ENCODE measurements at places on chromosomes 6 and 20.

GRCh38 chr6:444653-445275 is 53.2 kb downstream of the IRF4 start:
- no peak overlapping the region for H3K27ac ChIP-seq
- H3K4me3 ChIP-seq = no peak overlapping the region
- H3K36me3 ChIP-seq = no peaks in the 10 kb centered on the region

GRCh38 chr20:58762120-58762519 is 69.5 kb downstream of the NPEPL1 start:
- no peaks in the 10 kb centered on the region for H3K27me3 ChIP-seq
- H3K4me1 ChIP-seq = no peaks in the 10 kb centered on the region
- H3K4me3 ChIP-seq = no peak overlapping the region
- no peak for DNase-seq
- H3K27ac ChIP-seq = no peak overlapping the region

DNA sequence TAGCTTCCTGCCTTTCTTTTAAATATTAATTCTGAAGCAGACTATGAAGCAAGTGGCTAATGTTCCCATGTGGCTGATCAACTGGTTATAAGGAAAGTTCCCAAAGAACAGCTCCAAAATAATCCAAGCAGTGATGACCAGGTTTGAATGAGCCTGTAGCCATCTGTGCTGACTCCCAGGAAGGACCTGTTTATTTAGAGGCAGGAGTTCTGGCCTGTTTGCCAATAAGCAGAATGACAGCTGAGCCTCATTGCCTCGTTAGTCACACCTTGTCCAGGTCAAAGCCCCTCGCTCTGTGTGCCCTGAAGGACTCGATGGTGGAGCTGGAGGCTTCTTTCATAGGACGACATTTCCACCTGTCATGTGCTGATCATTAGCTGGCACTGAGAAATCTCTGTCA is 97.4 kb downstream of the TMEM170B start:
- no peak overlapping the region for H3K4me3 ChIP-seq
- DNase-seq = no peak
- no peak overlapping the region for H3K27ac ChIP-seq

- DNase-seq = no peak
- no peaks in the 10 kb centered on the region for H3K36me3 ChIP-seq
- peaks cover 3% of the 10 kb centered on the region for H3K4me1 ChIP-seq
- H3K27ac ChIP-seq = no peak overlapping the region
Measured at GRCh38 chr6:68973066-68973465, 338.0 kb downstream of the ADGRB3 start.

DNA sequence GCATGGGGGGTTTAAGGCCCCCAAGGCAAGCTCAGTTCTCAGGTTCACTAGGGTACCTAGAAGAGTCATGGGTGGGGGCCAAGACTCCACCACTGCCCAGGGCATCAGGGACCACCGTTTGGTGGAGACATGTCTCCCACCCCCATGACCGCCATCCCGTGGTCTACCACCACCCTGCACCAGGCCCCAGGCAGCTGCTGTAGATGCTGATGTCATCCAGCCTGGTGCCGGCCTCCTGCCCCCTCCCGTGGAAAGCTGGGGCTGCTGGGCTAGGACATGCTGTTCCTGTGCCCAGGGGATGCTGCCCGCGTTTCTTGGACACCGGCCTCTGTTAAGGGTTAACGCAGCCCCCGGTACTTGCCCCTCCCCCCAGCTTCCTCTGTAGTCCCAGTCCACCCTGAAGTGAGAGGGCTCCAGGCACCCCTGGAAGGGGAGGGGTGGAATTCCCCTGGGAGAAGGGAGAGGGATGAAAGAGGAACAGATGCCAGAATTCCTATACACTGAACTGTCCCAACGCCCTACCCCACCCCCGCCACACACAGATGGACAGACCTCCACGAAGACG is 587 bp downstream of the IP6K3 start:
- H3K36me3 ChIP-seq = no peaks in the 10 kb centered on the region
- H3K4me3 ChIP-seq = peak overlapping the region; percentile 33
- no peak for DNase-seq
- H3K27me3 ChIP-seq = peaks cover 4% of the 10 kb centered on the region
- peak overlapping the region; percentile 66 for H3K27ac ChIP-seq
- peaks cover 46% of the 10 kb centered on the region for H3K4me1 ChIP-seq

- no peaks in the 10 kb centered on the region for H3K4me1 ChIP-seq
- no peak overlapping the region for H3K4me3 ChIP-seq
- H3K27me3 ChIP-seq = no peaks in the 10 kb centered on the region
- no peak overlapping the region for H3K27ac ChIP-seq
Measured at GRCh38 chr6:88339761-88340160, 173.6 kb upstream of the CNR1 start.

DNA sequence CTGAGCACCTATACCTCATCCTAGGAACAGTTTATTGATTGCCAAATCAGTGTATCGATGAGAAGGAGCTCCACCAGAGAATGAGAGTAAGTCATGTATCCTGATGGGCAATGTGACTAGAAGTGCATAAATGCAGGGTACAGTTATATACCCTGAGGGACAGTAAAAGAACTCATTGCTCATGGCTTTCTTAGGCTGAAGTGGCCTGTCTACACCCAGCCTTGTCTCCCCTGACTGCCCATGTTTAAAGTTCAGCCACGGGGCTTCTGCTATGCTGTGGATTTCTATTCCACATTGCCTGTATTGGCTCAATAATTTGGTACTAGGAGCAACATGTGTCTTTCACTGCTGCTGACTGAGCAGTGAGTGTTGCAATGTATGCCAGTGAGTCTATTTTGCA is 400.4 kb upstream of the IMPG1 start:
- no peak overlapping the region for H3K4me3 ChIP-seq
- no peaks in the 10 kb centered on the region for H3K4me1 ChIP-seq
- no peaks in the 10 kb centered on the region for H3K27me3 ChIP-seq
- H3K27ac ChIP-seq = no peak overlapping the region
- H3K36me3 ChIP-seq = no peaks in the 10 kb centered on the region
- no peak for DNase-seq

GRCh38 chr20:57699395-57699794 is 10.4 kb downstream of the PMEPA1 start:
- H3K4me3 ChIP-seq = no peak overlapping the region
- no peaks in the 10 kb centered on the region for H3K4me1 ChIP-seq
- H3K27ac ChIP-seq = no peak overlapping the region
- no peak for DNase-seq
- H3K27me3 ChIP-seq = no peaks in the 10 kb centered on the region
- no peaks in the 10 kb centered on the region for H3K36me3 ChIP-seq

DNA sequence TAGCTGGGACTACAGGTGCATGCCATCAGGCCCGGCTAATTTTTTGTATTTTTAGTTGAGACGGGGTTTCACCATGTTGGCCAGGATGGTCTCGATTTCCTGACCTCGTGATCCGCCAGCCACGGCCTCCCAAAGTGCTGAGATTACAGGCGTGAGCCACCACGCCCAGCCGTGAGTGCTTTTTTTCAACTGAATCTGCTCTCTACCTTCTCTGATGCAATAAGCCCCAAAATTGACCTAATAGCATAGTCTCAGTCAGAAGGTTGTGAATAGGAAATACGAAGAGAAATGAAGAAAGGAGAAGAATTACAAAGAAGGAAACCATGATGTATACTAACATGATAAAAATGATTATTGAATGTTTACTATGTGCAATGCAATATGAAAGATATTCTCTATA is 33.2 kb downstream of the BEND6 start:
- no peaks in the 10 kb centered on the region for H3K4me1 ChIP-seq
- H3K27ac ChIP-seq = no peak overlapping the region
- no peak overlapping the region for H3K4me3 ChIP-seq
- DNase-seq = no peak
- H3K36me3 ChIP-seq = no peaks in the 10 kb centered on the region
- peaks cover 5% of the 10 kb centered on the region for H3K27me3 ChIP-seq

GRCh38 chr20:50745634-50746137 is 14.3 kb downstream of the PARD6B start:
- H3K36me3 ChIP-seq = peaks cover 12% of the 10 kb centered on the region
- no peak for DNase-seq
- no peaks in the 10 kb centered on the region for H3K27me3 ChIP-seq
- peaks cover 7% of the 10 kb centered on the region for H3K4me1 ChIP-seq

DNA sequence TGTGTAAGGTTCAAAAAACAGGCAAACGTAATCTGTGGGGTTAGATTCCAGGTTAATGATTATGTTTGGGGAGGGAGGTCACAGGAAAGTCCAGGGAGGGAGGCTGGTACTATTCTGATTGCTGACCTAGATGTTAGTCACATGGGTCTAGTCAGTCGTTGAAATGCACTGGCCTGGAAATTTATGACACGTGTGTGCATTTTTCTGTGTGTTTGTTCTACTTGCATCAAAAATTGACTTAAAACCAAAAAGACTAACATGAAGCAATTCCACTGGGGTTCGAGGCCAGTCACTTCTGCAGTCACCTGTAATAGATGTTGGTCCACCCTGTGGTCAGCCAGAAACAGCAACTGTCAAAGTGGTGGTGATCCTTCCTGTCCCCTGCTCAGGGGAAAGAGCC is 104.2 kb upstream of the MLN start:
- H3K36me3 ChIP-seq = no peaks in the 10 kb centered on the region
- H3K27ac ChIP-seq = no peak overlapping the region
- H3K4me3 ChIP-seq = no peak overlapping the region
- peaks cover 13% of the 10 kb centered on the region for H3K4me1 ChIP-seq
- H3K27me3 ChIP-seq = no peaks in the 10 kb centered on the region

DNA sequence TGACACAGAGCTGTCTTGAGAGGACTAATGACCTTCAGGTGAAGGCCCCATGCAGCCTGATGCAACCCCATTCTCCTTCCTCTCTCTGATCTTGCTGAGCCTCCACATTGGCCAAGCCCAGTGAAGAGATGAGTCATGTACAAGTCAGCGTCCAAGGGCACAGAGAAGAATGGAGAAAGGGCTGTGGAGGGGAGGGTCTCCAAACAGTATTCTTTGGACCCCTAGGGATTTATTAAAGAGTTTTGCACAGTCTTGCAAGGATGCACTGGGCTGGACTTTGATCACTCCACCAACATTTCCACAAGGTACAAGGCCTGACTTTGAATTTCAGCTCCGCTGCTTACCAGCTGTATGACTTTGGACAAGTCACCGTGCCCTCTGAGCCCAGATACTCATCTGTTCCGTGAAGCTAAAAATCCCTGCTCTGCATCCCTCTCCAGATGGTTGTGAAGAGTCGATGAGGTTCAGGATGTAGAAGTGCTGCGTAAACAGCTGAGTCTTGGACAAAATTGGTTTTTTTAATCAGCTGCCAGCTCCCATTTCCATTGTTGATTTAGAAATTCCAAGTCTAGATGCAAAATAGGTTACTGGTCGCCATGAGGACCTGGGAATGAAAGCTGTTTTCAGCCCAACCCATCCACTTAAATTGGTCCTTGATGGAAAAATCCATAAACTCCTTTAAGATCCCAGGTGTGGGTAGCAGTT is 14.1 kb upstream of the KCNG1 start:
- H3K27me3 ChIP-seq = no peaks in the 10 kb centered on the region
- no peaks in the 10 kb centered on the region for H3K36me3 ChIP-seq
- DNase-seq = no peak
- H3K4me1 ChIP-seq = no peaks in the 10 kb centered on the region
- no peak overlapping the region for H3K4me3 ChIP-seq
- no peak overlapping the region for H3K27ac ChIP-seq

- no peaks in the 10 kb centered on the region for H3K4me1 ChIP-seq
- H3K36me3 ChIP-seq = no peaks in the 10 kb centered on the region
- H3K27ac ChIP-seq = no peak overlapping the region
- peak; percentile 18 for DNase-seq
- no peaks in the 10 kb centered on the region for H3K27me3 ChIP-seq
Measured at GRCh38 chr6:63352544-63353285, 32.9 kb upstream of the LGSN start.

DNA sequence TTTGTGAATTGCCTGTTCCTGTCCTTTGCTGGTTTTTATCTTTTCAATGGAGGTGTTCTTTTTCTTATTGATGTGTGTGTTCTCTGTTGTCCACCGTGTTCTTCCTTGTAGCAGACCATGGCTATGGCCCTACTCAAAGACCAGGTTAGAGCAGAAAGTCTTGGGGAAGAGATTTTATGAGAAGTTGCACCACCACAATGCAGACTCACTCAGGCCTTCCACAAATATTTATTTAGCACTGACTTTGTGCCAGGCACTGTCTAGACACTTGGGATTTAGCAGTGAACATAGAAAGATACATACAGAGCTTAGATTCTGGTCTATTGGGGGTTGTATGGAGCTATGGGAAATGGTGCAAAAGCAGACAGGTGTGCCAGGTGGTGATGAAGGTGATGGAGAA is 98.8 kb downstream of the DTD1 start:
- H3K27me3 ChIP-seq = no peaks in the 10 kb centered on the region
- H3K4me1 ChIP-seq = peaks cover 2% of the 10 kb centered on the region
- H3K36me3 ChIP-seq = no peaks in the 10 kb centered on the region
- no peak for DNase-seq

DNA sequence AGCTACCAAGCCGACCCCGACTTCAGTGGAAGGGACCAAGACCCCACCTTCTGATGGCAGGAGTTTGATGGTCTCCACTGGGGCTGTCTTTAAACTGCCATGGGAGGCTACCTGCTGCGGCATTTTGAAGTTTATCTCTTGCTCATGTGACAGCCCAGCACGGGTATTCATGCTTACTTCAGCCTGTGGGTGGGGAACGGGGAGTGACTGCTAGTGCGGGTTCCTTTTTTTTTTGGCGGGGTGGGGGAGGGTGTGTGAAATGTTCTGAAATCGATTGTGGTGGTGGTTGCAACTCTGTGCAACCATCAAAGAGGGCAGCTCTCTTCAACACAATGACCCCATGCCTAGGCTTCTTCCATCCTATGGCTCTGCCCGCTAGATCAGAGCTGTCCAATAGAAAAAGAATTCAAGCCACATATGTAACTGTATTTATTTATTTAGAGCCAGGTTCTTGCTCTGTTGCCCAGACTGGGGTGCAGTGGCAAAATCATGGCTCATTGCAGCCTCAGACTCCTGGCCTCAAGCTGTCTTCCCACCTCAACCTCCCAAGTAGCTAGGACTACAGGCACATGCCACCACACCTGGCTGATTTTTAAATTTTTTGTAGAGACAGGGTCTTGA is 53.7 kb downstream of the PPP1R16B start:
- H3K27ac ChIP-seq = no peak overlapping the region
- H3K27me3 ChIP-seq = no peaks in the 10 kb centered on the region
- H3K36me3 ChIP-seq = no peaks in the 10 kb centered on the region
- no peak for DNase-seq

DNA sequence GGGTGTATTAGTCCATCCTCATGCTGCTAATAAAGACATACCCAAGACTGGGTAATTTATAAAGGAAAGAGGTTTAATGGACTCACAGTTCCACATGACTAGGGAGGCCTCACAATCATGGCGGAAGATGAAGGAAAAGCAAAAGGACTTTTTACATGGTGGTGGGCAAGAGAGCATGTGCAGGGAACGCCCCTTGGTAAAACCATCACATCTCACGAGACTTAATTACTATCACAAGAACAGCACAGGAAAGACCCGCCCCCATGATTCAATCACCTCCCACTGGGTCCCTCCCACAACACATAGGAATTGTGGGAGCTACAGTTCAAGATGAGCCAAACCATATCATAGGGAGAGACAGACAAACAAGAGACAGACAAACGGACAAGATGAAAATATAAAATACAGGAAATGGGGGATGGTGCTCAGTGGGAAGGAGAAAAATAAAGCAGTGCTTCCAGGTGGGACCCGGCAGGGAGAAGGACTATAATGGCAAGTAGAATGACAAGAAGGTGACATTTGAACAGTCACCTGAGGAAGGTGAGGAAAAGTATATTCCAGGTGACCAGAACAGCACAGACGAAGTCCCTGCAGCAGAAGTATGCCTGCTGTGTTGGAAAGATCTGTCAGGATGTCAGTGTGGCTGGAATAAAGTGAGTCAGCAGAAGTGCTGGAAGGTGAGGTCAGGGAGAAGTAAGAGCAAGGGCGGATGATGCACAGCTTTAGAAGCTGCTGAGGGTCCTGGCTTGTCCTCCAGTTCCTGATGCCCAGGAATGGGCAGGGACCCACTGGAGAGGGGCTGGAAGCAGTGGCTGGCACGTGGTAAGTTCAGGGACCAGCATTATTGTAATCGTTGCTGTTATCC is 61.1 kb downstream of the SLC2A10 start:
- no peak overlapping the region for H3K4me3 ChIP-seq
- no peak for DNase-seq
- no peaks in the 10 kb centered on the region for H3K4me1 ChIP-seq
- no peaks in the 10 kb centered on the region for H3K27me3 ChIP-seq
- no peak overlapping the region for H3K27ac ChIP-seq
